Mesendoderm (in vitro differentiated cells): ENCODE measurements at places on chromosomes 3 and 15.

GRCh38 chr3:189369636-189370035 lies 197.9 kb downstream of the TPRG1 start:
- DNase-seq: peak; percentile 32

- DNase-seq: peak; percentile 37
Measured at GRCh38 chr3:178048768-178049167, 487.5 kb upstream of the KCNMB2 start.

GRCh38 chr15:48063411-48063985 lies 57.3 kb upstream of the SLC24A5 start:
- DNase-seq: peak; percentile 72

- DNase-seq: no peak
Measured at GRCh38 chr3:30597131-30597768, 9.2 kb upstream of the TGFBR2 start.

GRCh38 chr3:160280836-160281235 lies 55.6 kb downstream of the C3orf80 start:
- peak; percentile 11 for DNase-seq

DNA sequence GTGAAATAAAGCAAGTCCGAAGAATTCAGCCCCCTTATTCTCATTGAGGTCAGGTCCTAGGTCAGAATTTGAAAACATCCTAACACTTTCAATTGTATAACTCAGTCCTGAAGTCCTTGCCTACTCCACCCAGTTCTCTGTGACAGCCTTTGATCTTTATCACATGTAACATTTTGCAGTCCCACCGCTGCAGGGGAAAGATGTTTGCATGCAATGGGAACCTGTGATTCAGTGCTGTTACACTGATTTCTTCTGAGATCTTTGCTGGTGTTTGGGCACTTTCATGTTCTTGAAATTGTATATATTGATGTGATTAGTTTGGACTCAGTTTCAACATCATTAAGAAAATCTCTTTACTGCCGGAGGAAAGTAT lies 18.0 kb upstream of the SECISBP2L start:
- DNase-seq: peak; percentile 61
